A549 (cell line): ENCODE measurements at places on chromosomes 12 and 14.

DNA sequence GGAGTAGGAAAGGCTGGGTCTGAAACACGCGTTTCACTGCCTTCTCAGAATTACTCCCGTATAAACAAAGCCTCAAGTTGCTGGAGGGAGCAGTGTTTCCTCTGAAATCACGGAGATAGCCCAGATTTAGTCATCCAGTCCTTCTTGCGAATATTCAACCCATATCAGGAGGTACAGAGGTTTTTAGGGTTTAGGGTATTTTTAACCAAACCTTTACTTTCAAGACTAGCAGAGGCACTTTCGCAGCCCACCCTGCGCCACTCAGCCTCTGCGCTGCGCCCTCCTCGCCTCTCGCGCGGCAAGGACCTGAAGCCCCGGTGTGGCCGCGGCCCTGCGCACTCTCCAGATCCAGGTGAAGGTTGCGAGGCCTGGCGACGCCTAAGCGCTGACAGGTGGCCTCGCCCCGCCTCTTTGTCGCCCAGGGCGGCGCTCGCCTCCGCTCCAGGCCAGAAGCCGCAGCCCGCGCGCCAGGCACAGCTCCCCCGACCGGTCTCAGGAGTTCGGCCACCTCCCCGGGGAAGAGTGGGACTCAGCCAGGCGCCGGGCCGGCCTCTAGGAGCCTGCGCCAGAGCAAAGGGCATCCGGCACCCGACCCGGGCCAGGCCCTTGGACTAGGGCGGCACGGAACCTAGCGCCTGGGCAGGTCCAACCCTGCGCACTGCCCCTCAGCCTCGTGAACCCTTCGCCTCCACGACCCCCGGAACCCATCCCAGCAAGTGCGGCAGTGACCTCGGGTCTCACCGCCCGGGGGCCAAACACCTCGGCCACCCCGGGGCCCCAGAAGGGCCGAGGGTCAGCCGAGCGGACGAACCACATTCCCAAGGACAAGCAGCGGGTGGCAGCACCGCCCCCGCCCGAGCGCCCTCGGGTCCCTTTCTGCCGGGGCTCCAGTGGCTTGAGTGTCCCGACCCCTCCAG, 1.8 kb upstream of the SAMD4A start:
- DNase-seq: peak; percentile 38

- DNase-seq: no peak
Measured at GRCh38 chr12:21715386-21715785, 57.7 kb upstream of the LDHB start.

GRCh38 chr14:24264298-24264697, 1.3 kb upstream of the TGM1 start:
- no peak for DNase-seq

DNA sequence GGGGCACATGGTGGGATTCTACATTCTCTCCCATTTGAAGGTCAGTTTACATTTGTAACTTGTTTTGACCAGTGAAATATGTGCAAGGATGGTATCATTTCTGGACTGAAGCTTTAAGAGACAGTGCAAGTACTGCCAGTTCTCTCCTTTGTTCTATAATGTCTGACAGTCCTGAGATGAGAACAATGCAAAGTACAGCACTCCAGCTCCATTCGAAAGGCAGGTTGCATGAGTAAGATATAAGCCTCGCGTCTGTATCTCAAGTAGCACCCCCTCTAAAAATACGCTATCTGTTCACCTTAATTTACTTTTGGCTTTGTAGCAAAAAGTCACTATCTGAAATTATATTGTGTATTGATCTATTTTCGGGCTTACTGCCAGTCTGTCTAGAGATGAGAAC, 1122.2 kb upstream of the TMEM132C start:
- DNase-seq: no peak

- no peak for DNase-seq
Measured at GRCh38 chr14:68380329-68380741, 412.5 kb downstream of the ZFP36L1 start.

DNA sequence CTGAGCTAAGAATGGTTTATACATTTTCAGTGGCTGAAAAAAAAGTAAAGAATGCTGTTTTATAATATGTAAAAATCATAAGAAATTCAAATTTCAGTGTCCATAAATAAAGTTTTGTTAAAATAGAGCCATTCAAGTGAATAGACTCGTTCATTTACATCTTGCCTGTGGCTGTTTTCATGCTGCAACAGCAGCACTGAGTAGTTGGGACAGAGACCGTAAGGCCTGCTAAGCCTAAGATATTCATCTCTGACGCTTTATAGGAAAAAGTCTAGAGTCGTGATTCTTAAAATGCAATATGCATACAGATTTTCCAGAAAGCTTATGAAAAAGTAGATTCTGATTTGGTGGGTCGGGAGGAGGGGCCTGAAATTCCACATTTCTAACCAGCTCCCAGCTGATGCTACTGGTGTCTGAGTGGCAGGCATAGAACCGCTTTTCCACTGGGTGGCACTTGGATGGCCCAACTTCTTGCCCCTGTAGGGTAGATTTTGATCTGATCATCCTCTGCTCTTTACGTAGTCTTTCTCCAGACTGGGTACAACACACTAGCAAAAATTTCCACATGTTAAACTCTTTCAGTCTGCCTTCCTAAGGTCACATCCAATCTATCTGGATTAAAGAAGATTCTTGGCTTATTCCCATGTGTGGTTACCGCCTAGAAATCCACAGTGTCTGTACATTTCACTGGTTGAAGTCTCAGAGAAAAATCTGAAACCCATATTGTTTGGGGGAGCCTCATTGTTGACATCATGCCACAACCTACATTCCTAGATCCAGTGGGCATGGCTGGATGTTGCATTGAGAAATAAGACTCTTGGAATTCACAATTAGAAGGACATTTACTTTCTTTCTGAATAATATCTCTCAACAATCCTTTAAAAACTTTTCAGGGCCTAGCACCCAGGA, 151.2 kb downstream of the C12orf75 start:
- DNase-seq: no peak

DNA sequence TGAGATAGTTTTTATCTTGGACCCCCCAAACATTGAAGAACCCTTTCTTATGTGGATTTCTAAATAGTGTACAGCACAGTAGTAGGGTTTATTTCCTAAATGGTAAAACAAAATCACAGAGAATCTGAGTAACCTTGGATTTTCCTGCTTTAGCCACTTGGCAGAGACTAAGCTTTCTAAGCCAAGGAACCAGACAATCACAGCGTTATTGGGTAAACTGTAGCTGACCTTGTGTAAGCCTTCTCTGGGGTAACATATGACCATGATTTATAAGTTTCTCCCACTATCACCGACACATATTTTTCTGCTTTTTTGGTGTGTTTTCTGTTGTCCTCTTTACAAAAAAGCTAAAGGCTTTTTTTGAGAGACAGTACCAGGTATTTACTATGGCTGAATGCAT, 136.3 kb upstream of the PZP start:
- no peak for DNase-seq

DNA sequence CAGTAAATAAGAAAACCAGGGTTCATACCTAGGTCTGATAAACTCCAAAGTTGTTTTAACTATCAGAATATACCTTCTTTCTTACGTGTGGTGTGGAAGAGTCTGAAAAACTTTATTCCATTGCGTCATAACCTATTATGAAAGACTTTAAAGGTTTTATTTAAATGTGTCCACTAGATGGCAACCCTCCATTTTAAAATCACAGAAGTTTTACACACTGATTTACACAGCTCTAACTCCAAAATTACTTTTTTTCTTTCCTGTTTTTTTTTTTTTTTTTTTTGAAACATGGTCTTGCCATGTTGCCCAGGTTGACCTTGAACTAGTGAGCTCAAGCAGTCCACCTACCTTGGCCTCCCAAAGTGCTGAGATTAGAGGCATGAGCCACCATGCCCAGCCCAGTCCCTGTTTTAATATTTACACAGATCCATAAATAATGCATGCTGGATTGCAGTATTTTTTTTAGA, 17.3 kb upstream of the TMPRSS12 start:
- DNase-seq: peak; percentile 25

DNA sequence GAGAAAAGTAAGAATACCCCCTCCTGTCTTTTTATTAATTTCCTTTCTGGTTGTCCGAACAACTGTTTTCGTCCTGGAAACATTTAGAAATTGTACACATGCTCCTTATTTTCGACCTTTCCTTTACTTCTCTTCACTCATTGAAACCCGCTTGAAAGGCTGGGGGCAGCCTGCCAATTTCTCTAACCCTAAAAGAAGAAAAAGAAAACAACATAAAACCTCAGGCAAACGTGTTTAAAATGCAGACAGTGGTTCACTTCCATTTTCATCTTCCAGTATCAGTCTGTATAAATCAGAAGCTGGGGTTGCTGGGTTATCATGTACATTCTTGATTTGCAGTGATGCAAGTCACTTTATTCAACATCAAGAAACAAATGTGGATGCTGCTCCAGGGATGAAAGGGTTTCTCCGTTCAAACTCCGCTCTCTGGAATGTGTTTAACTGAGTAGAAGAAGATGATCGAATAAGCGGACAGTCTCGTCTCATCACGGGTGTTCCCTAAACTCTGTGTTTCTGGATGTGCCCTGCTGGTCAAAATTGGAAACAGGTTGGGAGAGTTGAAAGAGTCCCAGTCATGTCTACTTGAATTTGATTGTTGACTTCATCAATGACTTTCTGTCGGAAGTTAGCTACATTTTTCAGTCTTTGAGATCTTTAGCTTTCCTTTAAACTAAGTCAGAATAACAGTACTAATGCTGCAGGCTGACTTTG, 1042.2 kb downstream of the BCL11B start:
- DNase-seq: no peak

- DNase-seq: no peak
Measured at GRCh38 chr12:46438719-46439319, 66.2 kb upstream of the SLC38A2 start.

GRCh38 chr14:51521764-51522163, 129.9 kb upstream of the FRMD6 start:
- DNase-seq: no peak

- no peak for DNase-seq
Measured at GRCh38 chr12:131147894-131148293, 194.2 kb downstream of the ADGRD1 start.

DNA sequence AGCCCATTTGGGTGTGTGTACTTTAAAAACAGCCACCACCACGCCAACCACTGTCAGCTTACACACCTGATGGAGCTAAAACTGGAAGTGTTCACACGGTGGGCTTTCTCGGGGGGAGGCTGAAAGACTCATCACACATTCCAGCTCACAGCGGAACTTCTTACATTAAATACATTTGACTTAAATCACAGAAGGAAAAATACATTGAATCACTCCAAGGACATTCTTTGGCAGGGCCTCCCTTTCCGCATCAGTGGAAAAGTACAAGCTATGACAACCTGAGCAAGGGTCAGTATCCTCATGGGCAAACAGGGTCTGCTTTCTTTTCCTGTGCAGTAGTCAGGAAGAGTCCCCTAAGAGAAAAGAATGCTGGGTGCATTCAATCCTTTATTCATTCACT, 31.0 kb upstream of the TC2N start:
- no peak for DNase-seq

DNA sequence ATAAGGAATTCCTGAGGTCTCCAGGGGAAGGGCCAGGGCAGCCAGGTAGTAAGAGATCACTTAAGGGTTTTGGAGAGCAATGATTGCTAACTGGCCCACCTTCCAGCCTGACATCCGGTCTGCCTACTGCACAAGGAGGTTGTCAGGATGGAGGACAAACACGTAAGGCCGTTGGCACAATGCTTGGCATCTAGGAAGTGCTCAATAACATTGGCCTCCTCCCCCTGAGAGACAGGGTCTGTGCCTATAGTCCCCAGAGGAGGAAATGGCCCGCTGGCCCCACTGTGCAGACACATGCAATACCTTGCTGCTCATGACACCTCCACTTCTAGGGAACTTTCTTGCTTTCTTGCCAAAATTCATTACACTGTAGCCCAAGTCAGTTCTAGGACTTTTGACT, 73.2 kb downstream of the NTF3 start:
- DNase-seq: no peak

GRCh38 chr14:31426663-31427062, 6.3 kb upstream of the HEATR5A start:
- DNase-seq: no peak

DNA sequence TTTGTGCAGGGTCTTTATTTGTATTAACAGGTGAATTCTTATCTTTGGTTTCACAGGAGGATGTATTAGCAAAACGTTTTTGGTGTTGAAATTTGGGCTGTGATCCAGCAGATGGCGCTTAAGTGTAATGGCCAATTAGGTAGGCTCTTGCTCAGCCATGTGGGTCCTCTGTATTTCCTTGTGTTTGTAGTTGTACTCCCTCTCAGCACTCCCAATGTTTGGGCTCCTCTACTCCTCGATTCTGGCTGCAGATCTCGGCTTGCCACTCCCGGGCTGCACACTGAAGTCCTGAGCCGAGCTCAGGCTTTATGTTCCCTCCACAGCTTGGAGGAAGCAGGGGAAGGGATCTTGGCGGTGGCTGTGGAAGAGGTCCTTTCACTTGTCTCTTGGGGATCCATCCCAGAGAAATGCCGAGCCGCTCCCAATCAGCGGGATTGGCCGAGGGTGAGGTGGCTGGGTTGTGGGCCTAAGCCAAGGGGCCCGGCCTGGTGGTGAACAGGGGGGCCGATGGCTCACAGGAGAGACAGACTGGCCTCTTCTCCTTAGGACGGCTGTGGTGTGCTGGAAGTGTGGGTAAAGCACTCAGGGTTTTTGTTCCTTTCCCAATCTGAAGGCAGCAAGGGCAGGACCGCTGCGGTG, 133.7 kb downstream of the AEBP2 start:
- DNase-seq: no peak

GRCh38 chr14:45940318-45940717, 687.3 kb upstream of the MIS18BP1 start:
- no peak for DNase-seq

GRCh38 chr12:132446633-132447326, 43.2 kb upstream of the FBRSL1 start:
- DNase-seq: no peak

DNA sequence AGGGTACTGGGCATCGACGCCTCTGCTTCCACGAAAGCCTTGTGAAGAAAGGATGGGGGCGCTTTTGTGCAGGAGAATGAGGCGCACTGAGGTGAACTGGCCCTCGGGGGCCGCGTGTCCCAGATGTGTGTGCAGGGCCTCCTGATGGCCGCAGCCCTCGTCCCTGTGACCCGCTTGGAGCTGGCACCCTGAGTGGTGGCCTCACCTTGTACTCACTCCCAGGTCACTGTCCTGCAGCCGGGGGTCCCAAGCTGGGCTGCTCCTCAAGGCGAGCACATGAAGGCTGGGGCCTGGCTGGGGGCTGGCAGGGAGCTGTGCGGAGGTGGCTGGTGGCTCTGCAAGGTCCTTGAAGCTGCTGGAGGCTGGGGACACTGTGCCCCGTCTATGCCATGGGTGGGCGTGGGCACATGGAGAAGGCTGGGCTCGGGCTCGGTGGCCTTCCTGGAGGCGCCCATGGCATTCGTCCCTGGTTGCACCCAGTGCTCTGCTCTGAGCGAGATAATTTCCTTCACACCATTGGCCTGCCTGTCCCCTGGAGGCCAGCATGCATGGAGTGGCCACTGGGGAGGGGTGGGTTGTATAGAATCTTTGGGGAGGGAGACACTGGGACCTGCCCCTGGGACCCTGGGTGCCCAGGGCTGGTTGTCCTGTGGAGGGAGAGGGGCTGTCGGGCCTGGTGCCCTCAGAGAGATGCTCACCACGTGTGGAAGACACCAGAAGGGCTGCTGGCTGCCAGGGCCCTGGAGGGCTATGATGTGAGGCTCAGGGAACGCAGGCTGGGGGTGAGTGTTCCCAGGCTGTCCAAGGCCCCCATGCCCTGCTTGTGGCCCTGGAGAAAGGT, 79.3 kb downstream of the TMEM121 start:
- DNase-seq: no peak

- DNase-seq: no peak
Measured at GRCh38 chr12:97425380-97425779, 37.2 kb upstream of the RMST start.
